ENCODE measurements at places on chromosomes 5 and 9.

- no peak for DNase-seq
Measured at GRCh38 chr9:130530938-130531337, 48.4 kb upstream of the FUBP3 start.

GRCh38 chr9:121369595-121370265 is at the start of gene STOM:
STOM (minus strand) TSS chr9:121370250; CDS start chr9:121370187, 63 bp downstream.
- no peak for DNase-seq

DNA sequence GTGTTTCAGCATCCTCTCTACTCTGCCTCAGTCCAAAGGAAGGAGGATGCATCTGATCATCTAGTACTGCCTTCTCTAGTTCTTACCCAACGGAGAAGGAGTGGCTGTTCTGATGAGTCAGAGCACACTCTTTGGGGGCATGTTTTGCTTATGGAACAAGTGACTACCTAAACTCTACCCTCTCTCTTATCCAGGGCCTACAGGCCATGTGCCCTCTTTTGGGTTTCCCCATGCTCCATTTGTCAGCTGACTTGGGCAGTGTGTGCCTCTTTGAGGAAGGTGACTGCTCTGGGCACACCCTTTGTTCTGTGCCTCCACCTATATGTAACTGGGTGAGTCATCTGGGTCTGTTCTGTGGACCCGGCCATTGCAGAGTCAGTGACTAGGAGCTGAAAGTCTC is 89.6 kb upstream of the BNC2 start:
- no peak for DNase-seq

- DNase-seq: no peak
Measured at GRCh38 chr5:137832416-137832815, 35.2 kb upstream of the MYOT start.

DNA sequence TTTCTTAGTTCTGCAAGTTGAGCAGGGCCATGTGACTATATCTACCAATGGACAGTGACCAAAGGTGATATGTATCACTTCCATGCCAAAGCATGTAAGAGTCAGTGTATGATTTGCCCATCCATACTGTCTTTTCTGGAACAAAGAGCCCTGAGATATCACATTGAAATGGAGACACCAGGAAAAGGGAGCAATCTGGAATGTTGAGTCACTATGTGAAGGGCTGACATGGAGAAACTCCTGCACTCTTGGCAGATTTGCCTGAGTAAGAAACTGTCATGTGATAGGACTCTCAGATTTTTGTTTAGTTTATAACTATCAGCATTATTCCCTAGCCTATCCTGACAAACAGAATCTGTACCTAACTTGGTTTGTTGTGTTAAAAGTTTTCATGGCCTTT is 29.8 kb upstream of the TMEM161B start:
- no peak for DNase-seq

DNA sequence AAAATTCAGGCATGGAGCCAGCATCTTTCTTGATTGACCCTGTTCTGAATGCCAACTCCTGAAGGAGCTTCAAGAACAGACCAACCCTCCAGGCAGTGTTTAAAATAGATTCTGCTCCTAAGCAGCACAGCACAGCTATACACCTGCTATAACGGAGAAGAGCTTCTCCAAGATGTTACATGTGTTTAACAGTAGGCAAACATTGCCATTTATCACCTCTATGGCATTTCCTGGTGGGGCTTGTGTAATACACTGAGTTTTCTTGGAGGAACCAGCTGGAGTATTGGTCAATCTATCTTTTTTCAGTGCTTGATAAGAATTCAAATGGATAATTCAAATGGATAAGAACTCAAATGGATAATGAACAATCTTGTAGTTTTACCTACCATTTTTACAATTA is 615.1 kb downstream of the CDH12 start:
- DNase-seq: no peak

GRCh38 chr5:5954275-5954598 is 424.1 kb downstream of the MED10 start:
- no peak for DNase-seq

DNA sequence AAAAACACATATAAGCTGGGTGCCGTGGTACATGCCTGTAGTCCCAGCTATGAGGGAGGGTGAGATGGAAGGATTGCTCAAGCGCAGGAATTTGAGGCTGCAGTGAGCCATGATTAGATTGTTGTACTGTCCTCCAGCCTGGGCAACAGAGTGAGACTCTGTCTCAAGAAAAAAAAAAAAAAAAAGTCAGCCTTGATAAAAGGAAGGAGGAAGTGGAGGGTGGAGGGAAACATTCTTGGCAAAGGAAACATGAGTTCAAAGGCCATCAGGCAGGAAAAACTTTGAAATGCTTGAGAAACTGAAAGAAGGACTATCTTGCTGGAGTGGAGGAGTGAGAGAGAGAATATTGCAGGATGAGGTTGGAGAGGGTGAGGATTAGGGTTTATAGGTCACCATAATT is 18.3 kb upstream of the ANKHD1 start:
- no peak for DNase-seq

GRCh38 chr5:1479581-1480188 is 34.4 kb upstream of the SLC6A3 start:
- no peak for DNase-seq

DNA sequence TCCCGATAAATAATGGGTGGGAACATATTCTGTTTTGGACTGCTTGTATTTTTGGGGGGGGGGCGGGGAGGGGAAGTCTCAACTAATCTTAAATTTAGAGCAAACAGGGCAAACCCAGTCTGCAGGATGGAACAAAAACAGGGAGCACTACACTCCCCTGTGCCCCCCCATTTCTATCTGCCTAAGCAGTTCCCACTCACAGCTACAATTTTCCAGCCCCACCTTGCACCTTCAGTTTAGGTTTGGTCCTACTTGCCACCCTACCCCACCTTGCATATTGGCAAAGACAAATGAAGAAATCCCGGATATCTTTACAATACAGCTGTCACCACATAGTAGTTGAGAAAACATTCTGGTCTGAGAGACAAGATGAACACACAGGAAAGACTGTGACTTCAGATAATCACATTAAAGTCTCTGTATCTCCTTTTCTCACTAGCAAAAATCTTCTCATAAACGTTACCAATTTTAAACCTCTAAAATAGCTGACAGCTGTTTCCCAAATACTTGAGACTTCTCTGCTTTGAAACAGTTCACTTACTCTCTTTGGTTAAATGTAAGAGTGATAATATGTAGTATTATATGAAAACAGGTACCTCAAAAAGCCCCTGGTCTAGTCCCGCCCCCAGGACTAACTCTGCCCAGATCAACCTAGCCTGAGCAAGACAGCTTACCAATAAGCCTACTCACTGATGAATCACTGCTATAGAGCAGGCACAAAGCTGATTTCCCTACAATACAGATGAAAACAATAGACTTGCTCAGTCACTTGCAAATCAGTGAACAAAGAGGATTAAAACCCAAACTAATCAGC is 5.2 kb upstream of the RAPGEF6 start:
- peak; percentile 51 for DNase-seq

DNA sequence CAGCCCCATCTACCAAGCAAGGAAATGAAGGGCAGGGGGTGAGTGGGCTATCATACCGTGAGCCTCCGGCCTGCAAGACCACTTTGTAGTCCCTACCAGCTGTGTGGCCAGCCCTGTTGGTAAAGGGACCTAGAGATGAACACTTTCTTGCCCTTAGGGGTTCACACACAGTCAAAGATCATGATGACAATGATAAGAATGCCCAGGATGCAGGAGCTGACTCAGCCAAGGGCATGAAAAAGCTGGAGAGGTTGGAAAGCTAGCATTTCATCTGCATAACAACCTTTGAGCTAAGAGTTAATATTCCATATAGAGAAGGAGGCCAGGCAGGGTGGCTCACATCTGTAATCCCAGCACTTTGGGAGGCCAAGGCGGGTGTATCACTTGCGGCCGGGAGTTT is 19.2 kb upstream of the FGFR4 start:
- no peak for DNase-seq

DNA sequence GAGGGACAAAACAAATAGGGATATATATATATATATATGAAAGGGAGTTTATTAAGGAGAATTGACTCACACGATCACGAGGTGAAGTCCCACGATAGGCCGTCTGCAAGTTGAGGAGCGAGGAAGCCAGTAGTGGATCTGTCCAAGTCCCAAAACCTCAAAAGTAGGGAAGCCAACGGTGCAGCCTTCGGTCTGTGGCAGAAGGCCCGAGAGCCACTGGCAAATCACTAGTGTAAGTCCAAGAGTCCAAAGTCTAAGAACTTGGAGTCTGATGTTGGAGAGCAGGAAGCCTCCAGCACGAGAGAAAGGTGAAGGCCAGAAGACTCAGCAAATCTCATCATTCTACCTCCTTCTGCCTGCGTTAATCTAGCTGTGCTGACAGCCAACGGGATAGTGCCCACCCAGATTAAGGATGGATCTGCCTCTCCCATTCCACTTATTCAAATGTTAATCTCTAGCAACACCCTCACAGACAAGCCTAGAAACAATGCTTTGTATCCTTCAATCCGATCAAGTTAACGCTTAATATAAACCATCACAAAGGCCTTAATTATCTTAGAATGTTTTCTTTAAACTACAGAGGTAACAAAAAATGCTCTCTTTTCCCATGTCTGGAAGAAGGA is 23.8 kb upstream of the DAB2 start:
- no peak for DNase-seq

DNA sequence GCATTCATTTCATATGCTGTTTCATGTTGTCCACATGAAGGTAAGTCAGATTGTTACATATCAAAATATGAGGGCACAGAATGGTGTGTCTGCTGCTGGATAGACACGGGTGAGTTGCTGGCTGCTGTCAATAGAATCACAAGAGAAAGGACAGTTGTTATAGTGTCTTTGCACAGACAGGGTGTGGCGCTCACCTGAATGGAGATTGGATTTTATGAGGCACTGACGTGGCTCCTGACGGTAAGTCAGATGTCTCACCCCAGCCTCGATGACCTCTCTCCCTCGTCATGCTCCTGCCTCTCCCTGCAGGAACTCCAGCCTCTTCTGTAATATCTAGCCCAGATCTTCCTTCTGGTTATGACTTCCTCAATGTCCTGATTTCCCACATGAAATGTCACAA is 75.4 kb upstream of the SELENOP start:
- no peak for DNase-seq

DNA sequence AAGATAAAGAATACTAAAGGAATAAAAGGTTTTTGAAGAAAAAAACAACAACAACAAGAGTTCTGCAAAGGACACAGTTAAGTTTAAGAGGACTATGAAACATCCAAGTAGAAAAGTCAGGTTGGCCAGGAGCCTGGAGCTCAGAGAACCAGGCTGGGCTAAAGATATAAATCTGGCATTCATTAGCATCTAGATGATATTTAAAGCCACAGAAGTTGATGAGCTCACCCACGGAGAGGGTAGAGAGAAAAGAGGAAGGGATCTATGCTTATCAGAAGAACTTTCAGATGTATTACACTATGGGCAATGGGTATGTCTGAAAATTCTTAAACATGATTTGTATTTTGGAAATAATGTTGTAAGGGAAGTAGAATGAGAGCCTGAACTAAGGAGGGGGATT is 9.9 kb downstream of the MIER3 start:
- DNase-seq: no peak

DNA sequence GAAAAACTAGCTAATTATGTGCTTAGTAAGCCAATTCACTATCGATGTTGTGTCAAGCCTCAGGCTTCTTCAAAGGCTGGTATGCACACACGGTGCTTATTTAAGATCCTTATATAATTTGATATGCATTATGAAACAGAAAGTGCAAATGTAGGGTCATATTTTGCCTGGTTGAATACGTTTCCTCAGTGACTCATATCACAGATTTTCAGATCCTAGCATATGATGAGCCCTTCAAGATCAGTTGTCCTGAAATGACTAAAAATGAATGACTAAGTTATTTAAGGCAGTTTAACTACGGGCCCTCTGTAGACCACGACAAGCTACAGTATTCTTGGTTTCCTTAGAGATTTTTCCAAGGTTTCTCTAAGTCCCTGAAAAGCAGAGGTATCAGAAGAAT is 778.3 kb downstream of the PRELID2 start:
- no peak for DNase-seq

- DNase-seq: no peak
Measured at GRCh38 chr9:124808246-124808956, 31.5 kb downstream of the OLFML2A start.

- no peak for DNase-seq
Measured at GRCh38 chr9:105070176-105070575, 142.2 kb upstream of the ABCA1 start.

DNA sequence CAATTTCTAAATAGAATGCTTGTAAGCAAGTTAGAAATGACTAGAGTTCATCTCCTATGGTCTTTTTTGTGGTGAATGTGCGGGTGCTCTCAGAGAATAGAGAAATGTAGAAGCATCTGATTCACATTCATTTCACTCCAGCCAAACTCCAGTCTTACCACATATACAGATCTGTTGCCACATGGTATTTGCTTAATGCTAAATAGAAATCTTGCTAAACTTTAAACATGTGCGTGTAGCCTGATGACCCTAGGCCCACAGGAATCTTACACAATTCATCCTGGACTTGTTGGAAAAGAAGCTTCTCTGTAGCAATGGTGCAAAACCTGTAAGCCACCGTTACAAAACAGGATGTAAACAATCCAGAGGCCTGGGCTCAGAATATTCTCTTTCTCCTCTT is 135.2 kb downstream of the PCSK1 start:
- no peak for DNase-seq

DNA sequence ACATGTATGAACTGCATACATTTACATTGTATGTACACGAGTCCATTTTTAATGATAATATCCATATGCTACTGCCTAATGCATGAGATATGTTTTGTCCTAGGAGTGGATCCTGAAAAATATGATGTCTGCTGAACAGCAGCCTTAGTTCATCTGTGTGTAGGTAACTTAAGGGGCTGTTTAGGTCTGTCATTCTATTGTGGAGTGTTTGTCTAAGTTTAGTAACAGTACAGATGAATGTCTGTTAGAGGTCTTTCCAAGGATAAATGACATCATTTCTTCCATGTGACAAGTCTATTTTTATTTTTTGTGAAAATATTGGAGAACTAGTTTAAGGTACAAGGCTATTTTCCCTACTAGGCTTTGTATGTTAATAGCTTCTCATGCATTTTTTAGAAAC is 22.6 kb upstream of the CCDC112 start:
- no peak for DNase-seq

GRCh38 chr9:6961845-6962522 is 204.2 kb downstream of the KDM4C start:
- DNase-seq: no peak

- DNase-seq: no peak
Measured at GRCh38 chr5:43685252-43685950, 82.4 kb downstream of the NNT start.

- DNase-seq: no peak
Measured at GRCh38 chr5:142569905-142570304, 116.0 kb downstream of the FGF1 start.

GRCh38 chr5:140141241-140141640 is 15.5 kb downstream of the IGIP start:
- DNase-seq: no peak

DNA sequence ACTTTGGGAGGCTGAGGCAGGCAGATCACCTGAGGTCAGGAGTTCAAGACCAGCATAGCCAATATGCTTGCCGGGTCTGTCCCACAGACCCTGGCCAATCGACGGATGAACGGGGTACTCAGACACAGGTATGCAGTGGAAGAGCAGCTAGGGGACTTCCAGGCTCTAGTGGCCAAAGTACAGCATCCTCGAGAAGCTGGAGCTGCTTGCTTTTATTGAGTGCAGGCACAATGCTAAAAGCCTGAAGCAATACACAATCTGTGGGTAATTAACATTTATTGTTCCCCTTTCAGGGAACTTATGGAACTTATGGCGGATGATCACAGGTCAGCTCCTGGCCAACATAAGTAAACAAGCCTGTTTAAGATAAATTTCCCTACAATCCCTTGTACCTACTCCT is 32.8 kb upstream of the SEMA4D start:
- no peak for DNase-seq
